HTR-8/SVneo (cell line): ENCODE measurements at places on chromosomes 4 and X.
A peak's percentile ranks its signal among the peaks of the same experiment; 100 is the strongest.

- no peak for DNase-seq
Observed at GRCh38 chr4:62448911-62449310, 1248.8 kb downstream of the ADGRL3 start.

DNA sequence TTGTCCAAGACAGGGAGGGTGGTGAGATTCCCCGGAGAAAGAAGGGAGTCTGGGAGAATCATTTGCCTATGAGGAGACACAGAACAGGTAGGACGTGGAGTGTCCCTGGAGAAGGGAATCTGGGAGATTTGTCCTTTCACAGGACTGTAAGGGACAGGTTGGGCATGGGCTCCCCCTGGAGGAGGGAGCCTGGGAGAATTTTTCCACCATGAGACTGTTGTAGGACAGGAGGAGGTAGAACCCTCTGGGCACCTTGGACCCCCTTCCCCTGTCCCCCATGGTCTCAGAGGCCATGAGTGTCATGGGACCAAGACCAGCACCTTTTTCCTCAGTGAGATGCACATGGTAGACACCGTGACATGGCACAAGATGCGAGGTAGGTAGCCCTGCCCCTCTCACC, 2.8 kb downstream of the PORCN start:
- no peak for DNase-seq

- no peak for DNase-seq
Observed at GRCh38 chrX:3177851-3178250, 136.6 kb downstream of the ARSF start.

GRCh38 chrX:129158505-129158904, 364.8 kb downstream of the SMARCA1 start:
- DNase-seq: no peak

DNA sequence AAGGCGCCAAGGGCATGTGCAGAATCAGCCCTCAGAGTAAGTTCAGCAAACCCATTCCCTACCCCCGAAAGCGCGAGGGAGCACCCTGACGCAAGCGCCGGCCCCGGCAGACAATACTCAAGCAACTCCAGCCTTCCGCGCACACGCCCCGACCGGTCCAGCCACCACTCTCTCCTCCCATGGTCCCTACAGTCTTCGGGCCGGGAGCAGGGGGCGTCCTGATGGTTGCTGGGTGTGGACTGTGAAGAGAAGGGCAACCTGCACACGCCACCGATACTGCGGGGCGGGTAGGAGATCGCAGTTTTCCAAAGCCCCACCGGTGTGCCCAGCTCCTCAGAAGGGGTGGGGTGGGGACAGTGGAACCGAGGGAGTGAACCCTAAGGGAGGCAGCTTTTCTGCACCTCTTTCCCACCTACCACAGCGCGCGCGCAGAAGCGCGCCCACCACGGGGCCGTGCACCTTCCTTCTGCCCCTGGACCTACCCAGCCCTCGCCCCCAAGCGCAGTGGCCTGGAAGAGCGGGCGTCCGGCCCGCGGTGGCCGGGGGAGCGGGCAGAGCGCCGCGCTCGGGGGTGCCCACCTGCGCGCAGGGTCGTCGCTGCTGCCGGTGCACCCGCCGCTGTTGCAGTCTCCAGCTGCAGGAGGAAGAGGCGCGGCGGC, 650.2 kb upstream of the DIPK2B start:
- DNase-seq: no peak

GRCh38 chrX:131677655-131678628, 134.1 kb downstream of the OR13H1 start:
- peak; percentile 12 for DNase-seq

DNA sequence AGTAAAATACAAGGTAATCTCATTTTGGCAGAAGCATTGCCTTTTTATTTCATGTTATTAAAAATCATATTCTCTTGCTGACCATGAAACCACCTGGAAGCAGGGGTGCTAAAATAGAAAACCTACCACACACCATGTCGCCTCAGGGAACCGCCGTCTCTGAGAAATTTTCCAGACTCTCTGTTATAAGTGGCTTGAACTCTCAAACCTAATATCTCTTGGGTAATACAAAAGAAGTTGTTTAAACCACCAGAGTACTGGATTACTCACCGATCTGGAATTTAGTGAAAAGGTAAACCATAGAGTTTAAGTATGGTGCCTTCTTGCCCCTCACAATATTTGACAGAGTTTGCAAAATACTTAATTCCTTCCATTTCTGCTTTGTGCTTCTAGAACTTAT, 27.7 kb downstream of the ENPP6 start:
- DNase-seq: no peak
